RWPE2 (cell line): ENCODE measurements at places on chromosomes 1 and 21.

DNA sequence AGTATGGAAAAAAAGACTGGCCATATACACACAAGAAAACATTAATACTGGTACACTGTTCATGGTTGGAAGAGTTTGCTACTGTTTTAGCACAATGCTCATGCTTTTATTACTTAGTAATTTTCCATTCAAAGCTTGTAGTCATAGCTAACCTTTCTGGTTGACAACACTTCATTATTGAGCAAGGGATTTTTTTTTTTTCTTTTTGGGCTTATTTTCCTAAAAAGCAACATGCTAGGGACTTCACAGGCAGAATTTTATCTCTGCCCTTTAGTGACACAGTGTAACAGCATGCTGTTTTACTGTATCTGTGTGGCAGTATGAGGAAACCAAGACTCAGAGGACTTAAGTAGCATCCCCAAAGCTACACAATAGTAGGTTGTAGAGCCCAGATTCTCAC is 58.5 kb downstream of the FGGY start:
- no peak for DNase-seq

DNA sequence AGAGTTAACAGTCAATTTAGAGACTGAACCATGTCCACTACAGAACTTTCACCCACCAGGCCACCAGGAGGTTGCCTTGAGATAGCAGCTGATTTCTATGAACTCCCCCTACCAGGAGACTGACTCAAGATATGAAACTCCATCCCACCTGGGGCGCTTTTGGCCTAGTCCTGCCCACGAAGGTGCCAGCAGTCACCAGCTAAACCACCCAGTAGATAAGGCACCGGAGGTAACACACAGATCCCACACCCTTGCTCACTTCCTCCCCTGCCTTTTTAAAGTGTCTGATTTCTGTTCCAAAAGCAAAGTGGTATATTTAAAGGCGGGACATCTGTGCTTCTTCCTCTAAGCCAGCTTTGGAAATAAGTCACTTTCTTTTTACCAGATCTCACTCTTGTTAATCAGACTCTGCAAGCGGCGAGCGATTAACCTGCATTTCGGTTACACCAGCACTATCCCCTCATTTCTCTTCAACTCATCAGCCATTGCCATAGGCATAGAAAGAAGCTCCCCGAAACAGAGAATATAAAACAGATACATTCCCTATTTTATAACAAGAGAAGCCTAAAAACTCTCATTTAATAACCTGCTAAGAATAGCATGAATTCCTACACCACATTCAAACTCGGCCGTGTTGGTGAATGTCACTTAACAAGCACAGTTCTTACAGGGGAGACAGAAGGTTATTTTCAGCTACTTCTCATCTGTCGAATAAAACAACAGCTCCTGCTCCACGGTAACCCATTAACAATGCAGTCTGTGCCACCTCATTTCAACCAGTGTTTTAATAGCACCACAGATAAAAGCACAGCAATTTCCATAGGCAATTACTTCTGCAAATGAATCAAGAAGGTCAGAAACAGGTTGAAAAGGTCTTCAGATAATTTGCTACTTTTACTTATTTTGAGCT is 318.1 kb downstream of the KCNH1 start:
- no peak for DNase-seq

GRCh38 chr21:32055305-32055704 is 182.5 kb downstream of the HUNK start:
- no peak for DNase-seq

GRCh38 chr1:20584890-20585289 is 4.0 kb upstream of the CDA start:
- no peak for DNase-seq

- DNase-seq: no peak
Measured at GRCh38 chr1:151680826-151681225, 35.8 kb downstream of the CELF3 start.

GRCh38 chr1:19512545-19512944 is 27.2 kb upstream of the CAPZB start:
- no peak for DNase-seq

DNA sequence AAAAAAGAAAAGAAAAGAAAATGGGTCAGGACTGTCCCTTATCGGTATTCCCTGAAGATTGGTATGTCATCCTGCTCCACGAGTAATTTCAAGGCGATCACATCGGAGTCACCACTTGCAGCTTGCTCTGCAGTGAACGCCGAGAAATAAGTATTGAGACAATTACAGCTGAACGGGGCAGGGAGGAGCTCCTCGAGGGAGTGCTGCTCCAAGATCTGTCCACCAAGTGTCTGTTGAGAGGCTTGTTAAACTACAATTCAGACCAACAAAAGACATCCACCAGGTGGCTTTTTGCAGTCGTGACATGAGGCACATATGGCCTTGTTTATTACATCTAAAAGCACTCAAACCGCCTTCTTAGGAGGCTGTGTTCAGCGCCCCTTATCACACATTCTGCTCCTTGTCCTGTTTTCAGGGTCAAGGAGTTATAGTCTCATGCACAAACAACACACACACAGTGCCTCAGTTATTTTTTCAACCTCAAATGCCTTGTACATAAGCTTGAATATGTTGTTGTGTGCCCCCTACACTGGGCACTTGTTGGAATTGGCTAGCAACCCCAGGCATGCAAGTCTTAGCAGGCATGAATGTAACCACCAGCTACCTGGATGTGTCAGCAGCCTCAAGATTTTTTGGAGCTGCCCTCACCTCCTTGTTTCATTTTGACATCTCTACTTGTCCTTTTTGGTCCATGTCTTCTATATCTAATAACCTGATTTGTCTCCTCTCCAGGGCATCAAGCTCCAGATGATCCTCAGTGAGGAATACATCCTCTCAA is 13.0 kb upstream of the CD48 start:
- DNase-seq: no peak

- DNase-seq: no peak
Measured at GRCh38 chr1:115283249-115283648, 54.8 kb downstream of the NGF start.

DNA sequence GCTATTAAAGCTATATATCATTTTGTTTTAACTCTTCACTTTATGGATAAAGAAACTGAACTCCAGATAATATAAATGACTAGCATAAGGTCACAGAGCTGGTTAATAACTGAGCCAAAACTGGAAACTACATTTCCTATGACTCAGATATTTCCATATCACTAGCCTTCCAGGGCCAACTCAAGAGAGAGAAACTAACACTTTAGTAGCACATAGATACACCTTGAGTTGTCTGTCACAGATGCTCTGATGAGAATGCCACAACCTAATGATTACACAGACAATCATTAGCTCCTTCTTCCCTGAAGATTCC is 40.7 kb downstream of the NME7 start:
- no peak for DNase-seq

GRCh38 chr1:108000184-108000583 is 35.2 kb upstream of the VAV3 start:
- no peak for DNase-seq

DNA sequence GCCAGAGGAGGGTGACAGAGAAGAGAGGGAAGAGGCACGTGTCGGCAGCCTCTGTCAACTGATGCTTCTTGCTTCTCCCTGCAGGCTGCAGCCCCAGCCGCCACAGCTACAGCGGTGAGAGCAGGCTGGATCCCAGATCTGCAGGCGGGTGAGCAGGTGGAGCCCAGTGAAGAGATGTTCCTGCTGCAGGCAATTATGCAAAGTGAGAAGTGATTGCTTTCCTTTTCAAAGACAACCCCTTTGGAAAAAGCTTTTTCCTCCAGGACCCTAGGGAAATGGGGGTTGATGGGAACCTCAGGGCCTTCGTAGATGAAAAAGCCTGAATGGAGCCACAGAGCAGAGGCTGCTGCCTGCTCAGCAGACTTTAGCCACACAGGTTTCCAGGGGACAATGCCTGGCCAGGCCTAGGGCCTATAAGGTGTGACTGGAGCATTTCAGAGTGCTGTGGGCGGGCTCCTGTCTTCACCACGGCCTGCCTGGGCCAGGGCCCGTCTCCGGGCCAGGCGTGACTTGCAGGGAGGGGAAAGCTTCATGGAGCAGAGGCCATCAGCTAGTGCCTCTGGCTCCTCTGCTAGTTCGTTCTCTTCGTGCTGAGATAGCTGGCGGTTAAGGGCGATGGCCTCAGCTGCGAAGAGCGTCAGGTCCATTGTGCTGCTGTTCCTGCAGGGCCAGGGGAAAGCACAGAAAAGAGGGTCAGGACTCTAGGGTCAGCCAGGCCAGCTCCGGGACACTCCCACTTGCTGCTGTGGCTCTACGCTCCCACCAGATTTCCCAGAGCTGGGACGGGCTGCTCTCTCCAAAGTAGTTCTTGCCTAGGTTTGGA is 6.9 kb upstream of the KNCN start:
- no peak for DNase-seq

GRCh38 chr1:114712977-114713376 is 3.6 kb downstream of the NRAS start:
- DNase-seq: no peak

- no peak for DNase-seq
Measured at GRCh38 chr1:30751830-30752650, 5.5 kb downstream of the LAPTM5 start.

DNA sequence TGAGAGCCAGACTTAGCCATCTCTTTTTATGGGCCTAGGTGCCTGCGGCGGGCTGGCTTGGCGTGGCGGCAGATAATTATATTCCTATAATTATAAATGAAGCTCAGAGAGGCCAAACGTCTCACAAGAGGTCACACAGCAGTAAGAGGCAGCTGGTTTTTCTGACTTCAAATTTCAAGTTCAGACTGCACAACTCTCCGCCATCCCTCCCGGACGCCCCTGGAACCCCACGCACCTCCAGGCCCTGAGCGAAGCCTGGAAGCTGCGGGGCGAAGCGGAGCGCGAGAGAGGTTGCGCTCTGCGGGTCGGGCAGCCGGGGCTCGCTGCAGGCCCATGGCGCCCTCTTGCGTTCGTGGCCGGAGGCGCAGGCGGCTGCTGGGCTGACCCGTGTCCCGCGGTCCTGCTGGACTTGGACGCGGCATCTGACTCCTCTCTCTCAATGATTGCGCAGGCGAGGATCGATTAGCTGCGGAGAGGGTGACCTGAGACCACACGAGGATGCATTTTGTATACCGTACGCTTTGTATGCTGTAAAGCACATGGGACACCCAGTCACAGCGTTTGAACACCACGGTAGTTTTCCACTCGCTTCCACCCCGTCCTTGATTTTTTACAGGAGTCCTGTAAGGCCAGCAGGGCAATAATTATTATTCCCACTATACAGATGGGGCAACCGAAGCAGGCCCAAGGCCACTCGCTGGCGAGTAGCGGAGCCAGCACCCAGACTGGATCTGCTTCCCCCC is 272.7 kb downstream of the FOXD2 start:
- no peak for DNase-seq

GRCh38 chr1:17538428-17539117 is 925 bp upstream of the ARHGEF10L start:
- no peak for DNase-seq

DNA sequence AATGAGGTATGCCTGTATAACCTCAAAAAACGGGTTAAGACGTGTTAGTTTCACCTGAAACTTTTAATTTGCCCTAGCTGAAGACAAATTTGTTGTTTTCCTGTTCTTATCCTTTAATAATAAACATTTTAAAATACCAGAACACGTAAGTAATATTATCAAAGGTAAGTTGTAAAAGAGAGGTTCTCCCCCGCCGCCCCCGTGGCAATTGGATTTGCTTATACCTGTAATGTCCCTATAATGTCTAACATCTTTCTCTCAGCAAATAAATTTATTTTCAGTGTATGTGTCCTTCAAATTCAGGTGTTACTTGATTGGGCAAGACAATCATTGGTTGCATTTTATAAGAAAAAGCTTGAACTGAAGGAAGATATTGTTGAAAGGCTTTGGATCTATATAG is 5.9 kb downstream of the URB2 start:
- DNase-seq: no peak

GRCh38 chr1:84653130-84653677 is 37.1 kb downstream of the SSX2IP start:
- DNase-seq: no peak

- no peak for DNase-seq
Measured at GRCh38 chr1:20076710-20077461, 6.9 kb downstream of the PLA2G5 start.

DNA sequence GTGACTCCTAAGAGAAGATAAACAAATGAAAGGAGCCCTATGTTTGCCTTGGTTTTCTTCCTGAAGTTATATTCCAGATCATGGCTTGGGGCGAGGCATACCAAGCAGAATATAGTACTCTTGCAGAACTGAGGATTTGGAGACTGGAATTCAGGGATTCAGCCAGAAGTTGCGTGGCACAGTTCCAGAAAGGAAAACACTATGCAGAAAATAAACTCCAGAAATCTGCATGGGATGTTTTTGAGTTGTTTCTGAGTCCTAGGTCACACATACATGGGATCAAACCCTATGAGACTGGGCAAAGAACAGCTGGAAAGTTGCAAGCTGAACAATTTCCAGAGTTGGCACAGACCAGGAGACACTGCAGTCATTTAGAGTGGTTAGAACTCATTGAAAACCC is 42.9 kb upstream of the IFFO2 start:
- no peak for DNase-seq

DNA sequence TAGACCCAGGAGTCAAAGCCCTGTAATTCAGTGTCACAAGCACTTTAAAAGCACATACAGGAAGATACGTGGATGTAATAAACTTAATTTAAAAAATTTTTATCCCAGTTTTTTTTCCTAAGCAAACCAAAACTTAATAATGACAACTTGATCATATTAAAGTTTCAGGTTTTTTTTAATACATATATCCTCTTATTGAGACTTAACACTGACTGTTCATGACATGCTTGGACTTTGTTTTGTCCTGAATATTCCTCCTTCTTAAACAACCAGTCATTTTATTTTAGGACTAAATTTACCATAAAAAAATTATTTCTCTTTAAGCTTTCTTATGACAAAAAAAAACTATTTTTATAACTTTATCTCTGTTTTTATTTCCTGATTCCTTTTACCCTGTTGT is 64.1 kb downstream of the WDR4 start:
- DNase-seq: no peak

- DNase-seq: no peak
Measured at GRCh38 chr21:46550116-46550941, 54.6 kb downstream of the S100B start.

DNA sequence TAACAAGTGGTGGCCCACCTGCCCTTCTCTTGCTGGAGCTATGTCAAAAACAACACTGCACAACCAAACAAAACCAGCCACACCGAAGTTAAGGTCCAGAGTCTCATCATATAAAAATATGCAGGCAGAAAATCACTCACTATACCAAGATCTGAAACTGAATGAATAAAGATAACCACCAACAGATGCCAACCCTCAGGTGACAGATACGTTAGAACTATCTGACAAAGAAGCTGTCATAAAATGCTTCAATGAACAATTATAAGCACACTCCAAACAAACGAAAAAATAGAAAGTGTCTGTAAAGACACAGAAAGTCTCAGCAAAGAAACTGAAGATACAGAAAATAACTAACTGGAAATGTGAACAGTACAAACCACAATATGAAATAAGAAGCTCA is 14.0 kb downstream of the ZNF496 start:
- DNase-seq: no peak
